ENCODE measurements at places on chromosomes 6 and 20.

GRCh38 chr20:59752101-59752586 lies 147.8 kb downstream of the PHACTR3 start:
- DNase-seq: no peak

DNA sequence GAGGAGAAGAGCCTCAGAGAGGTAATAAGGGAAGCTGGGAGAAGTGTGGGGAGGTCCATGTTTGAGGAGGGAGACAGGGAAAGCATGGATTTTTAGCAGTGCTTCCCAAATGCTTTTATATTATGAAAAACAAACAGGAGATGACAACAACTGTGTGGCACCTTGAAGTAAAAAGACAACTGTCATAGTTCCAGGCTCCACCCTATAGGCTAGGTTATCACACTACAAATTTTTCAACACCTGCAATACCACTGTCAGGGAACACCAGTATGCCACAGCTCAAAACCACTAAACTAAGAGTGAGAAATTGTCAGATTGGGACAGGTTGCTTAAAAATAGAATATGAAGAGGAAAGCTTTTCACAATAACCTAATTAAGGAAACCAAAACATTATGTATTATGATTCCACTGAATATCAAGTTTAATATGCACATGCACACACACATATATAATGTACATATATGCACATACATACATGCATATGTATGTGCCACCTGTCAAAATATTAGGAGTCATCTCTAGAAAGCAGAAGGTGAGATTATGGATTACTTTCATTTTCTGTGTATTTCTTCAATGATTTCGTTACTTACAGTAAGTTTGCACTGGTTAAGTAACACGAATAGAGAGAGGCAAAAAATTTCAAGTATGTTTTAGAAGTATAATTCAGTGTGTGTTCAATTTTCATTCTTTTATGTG lies 261.2 kb downstream of the PTPRK start:
- no peak for DNase-seq

- peak; percentile 87 for DNase-seq
Observed at GRCh38 chr6:82248273-82248735, 760 bp upstream of the IBTK start.

DNA sequence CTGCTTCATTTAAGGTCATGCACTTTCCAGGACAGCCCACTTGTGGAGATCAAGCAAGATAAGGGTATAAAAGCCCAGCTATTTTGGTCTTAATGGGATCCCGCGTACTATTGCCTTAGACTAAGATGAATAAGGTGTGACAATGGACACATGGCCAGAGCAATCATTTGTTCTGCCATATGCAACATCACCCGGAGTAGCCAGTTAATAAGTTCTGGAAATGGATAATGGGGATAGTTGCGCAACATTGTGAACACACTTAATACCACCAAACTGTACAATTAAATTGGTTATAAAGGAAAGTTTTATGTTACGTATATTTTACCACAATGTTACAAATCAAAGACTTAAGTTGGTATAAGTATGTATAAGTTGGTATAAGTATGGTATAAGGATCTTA lies 674.5 kb downstream of the HDGFL1 start:
- no peak for DNase-seq

DNA sequence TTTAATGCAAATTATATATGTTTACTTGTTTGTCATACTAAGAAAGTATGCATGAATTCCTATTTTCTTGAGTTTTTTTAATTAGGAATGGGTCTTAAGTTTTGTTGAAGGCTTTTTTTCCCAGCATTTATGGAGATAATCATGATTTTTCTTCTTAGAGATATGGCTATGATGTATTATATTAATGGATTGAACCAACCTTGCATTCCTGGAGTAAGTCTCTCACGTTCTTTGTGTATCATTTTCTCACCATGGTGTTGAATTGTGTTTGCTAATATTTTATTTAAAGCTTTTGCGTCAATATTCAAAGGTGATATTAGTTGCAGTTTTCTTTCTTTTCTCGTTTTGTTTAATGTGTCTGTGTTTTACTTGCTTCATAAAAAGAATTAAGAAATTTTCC lies 48.4 kb upstream of the SLC35D3 start:
- no peak for DNase-seq

- no peak for DNase-seq
Observed at GRCh38 chr6:30806581-30807183, 62.3 kb upstream of the IER3 start.

DNA sequence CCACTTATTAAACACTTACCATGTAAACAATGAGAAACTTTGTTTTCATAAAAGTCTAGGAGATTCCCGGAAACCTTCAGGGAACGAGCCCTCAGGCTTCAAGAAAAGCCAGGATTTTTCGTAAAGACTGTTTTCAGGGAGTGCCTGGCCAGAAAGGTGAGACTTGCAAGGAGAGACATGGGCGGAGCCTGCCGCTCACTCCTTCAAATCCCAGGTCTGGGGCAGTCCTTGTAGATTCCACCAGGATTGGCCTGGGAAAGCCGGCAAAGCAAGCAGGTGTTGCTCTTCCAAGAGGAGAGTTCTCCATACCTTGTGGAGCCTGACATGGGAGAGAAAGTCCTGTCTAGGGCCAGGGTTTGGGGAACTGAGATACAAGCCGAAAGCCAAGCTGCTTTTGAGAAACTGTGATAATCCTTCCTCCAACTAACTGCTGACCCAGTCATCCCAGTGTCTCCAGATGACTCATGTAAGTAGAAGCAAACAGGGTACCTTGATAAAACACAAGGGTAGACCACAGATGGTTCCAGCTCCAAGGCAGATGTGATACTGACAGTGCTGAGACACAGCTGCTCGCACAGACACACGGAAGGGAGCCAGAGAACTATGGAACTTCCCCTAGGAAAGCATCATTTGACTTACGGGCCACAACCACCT lies 69.4 kb upstream of the NAA20 start:
- no peak for DNase-seq

GRCh38 chr6:30092852-30093543 lies 17.4 kb upstream of the RNF39 start:
- DNase-seq: no peak

DNA sequence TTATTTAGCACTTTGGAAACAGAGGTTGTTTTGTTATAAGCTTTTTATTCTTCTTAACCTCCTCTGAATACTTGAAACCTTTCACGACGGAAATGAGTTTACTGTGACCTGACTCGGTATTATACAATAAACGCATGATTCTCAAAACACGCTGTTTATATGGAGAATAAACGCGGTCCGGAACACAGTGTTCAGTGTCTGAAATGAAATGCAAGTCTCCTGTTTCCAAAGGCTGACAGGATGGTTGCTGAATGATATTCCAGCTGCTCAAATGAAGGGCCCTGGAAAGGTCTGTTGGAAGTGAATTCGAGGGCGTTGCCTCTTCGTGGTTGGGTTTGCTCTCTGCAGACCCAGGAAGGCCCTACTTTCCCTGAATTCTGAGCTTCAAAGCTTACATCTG lies 83.4 kb downstream of the RSPH3 start:
- no peak for DNase-seq
